Tibial artery (tissue), 4 donors: ENCODE measurements at places on chromosomes 16 and 17.

- DNase-seq, result no peak
Measured at GRCh38 chr16:86584726-86585721, 6.7 kb downstream of the FOXL1 start.

GRCh38 chr17:34837876-34838478 lies 123.3 kb downstream of the CCT6B start:
- no peak for DNase-seq

DNA sequence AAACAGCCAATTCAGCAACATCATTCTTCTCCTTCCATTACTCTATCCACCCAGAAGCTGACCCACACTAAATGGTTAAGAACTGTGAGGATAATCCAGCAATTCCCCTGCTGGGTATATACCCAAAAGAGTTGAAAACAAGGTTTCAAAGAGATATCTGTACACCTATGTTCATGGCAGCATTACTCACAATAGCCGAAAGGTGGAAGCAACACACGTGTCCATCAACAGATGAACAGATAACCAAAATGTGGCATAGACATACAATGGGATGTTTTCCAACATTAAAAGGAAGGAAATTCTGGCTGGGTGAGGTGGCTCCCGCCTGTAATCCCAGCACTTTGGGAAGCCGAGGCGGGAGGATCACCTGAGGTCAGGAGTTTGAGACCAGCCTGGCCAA lies 19.9 kb downstream of the MIS12 start:
- DNase-seq, result no peak

DNA sequence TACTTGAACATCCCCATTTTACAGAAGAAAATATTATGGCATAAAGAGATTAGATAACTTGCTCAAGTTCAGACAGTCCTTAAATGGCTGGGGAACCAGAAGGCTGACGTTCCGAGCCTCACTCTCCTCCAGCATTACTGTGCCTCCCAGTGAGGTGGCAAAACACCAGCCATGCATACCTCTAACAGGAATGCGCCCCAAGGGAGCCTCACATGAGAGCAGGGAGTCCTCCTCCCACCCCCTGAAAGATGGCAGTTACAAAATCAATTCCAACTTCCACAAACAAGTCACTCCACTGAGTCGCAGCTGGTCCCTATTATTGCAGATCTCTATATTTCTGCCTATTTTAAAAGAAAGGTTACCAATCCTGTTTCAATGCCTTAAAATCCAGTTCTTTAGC lies 55.5 kb downstream of the ANKFY1 start:
- DNase-seq, result no peak

DNA sequence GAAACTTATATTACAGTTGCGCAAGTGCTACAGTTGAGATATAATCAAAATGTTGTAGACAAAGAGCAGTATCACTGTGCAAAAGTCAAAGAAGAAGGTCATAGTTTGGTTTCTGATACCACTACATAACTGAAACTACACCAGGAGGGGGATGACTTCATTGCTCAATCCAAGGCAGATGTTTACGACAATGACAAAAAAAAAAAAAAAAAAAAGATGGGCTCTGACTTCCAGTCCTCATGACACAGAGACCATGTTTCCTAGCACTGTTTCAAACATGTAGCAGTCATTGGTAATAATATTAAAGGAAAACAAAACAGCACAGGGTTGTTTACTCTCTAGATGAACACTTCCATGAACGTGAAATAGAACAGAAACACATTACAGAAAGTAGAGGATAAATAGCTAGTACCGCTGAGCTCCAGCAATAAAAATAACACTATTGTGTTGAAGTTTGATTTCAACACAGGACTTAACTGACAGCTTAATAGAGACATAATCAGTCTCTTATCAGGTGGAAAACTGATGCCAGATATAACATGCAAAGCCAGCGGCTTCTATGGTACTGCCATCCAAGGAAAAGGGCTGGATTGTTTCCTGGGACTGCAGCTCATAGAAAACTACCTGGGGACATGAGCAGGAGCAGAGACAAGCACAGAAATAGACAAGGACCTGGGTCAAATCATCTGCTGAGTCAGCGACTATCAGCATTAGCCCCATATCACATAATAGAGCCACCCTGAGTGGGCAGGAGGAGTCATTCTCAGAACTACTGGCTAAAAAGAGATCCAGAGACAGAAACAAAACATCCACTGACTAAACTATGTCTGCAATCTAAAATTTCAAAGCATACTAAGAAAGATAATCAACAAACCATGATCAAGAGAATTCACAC lies 463.6 kb upstream of the SOX9 start:
- DNase-seq, result no peak

DNA sequence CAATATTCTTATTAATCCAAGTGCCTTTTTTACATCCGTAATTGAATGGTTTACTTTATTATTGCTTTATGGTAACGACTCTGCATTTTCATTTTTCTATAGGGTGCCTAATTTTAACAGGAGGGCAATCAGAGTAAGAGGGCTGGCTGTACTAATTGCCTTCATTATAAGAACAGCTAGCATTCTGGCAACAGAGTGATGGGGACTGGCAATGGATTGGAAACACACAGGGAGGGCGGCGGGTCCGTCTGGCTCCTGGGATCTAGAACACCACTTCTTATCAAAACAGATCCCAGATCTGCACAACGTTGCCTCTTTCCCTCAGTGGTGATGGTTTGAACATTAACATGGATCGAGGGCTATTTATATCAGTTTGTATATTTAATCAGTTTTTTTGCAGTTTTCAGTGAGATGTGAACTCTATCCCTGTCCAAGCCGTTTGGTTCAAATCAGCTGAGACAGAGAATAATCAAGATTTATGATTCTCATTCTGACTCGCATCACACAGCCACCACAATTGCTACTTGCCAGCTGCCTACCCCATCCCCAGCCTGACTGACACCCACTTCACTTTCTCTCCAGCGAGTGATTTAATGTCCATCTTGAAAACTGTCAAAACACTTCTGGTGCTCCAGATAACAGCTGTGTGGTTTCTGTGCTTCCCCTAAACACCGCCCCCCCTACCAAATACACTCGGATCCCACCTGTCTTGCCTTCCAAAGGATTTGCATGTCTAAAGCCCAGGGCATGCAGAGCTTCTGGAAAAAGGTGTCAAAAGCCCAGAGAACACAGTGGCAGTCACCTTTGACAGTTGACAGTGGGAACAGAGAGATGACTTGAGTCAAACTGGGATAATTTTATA lies 327.9 kb downstream of the HS3ST4 start:
- no peak for DNase-seq

- DNase-seq, result no peak
Measured at GRCh38 chr17:60080545-60080944, 1.8 kb upstream of the HEATR6 start.

DNA sequence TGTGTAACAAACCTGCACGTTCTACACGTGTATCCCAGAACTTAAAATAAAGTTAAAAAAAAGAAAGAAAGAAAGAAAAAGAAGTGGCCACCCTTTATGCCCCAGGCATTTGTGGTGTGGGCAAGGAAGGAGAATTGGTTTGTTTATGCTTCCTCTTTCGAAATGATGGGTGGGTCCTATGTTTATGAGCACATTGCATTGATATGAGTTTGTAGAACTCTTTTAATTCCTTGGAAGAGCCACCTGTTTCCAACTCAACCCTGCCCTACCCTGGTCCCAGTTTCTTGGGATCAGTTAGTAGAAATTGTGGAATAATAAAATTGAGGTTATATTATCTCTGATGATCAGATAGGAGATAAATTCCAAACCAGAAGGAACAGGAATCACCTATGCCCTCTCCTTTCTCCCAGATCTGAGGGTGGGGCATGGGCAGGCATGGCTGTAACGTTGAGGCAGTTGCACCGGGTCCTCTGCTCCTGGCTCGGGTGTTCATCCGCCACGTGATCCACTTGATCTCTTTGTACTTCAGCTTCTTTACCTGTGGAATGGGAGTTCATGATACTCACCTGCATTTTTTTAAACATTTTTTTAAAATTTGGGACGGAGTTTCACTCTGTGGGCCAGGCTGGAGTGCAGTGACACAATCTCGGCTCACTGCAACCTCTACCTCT lies 15.9 kb downstream of the CHAD start:
- no peak for DNase-seq

- DNase-seq, result no peak
Measured at GRCh38 chr17:63498626-63499195, 21.9 kb downstream of the ACE start.

- DNase-seq, result no peak
Measured at GRCh38 chr17:48578616-48579470, 693 bp upstream of the HOXB4 start.

GRCh38 chr16:84031556-84031955 lies 11.0 kb downstream of the SLC38A8 start:
- no peak for DNase-seq

GRCh38 chr17:74639704-74640151 lies 16.2 kb upstream of the CD300E start:
- peak; percentile 23 for DNase-seq

DNA sequence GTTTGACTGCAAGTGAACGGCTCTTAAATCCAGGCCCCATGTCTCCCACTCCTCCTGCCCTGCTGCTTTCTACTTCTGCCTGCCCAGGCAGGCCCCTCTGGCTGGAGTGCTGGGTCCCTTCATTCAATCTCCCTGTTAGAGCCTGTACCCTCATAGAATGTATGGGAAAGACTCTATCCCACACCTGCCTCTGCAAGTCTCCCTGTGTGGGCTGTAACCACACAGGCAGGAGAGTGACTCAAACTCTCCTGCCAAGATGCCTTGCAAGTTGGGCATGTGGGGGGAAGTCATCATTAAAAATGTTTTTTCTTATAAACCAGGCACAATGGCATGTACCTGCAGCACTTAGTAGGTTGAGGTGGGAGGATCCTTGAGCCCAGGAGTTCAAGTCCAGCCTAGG lies 77.5 kb downstream of the PLXDC1 start:
- no peak for DNase-seq

DNA sequence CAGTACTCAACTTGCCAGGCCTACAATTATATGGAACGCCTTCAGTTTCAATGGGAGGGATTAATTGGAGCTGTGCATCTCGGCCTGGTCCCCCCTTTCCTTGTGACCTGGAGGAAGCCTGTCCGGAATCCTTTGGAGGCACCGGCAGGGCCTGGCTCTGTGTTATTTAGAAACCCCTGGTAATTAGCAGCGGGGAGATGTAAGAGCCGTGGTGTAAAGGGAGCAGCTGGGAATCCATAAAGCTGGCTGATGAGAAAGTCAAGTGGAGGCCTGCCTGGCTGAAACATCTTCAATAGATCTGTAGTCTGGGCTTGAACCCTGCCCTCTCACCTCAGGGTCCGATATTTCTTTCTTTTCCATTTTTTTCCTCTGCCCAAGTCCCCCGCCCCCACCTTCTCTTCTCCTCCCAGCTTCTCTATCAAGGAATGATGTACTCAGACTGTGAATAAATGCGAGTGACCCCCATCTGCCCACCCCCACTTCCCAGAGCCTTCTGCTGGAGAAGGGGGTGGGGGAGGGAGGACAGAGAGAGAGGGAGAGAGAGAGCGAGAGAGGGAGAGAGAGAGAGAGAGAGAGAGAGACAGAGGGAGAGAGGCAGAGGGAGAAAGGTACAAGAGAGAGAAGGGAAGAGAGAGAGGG lies 495.5 kb upstream of the ZFHX3 start:
- no peak for DNase-seq

- DNase-seq, result no peak
Measured at GRCh38 chr17:58020401-58020800, 13.4 kb upstream of the SRSF1 start.

GRCh38 chr17:82285141-82285540 lies 11.6 kb upstream of the CSNK1D start:
- no peak for DNase-seq

DNA sequence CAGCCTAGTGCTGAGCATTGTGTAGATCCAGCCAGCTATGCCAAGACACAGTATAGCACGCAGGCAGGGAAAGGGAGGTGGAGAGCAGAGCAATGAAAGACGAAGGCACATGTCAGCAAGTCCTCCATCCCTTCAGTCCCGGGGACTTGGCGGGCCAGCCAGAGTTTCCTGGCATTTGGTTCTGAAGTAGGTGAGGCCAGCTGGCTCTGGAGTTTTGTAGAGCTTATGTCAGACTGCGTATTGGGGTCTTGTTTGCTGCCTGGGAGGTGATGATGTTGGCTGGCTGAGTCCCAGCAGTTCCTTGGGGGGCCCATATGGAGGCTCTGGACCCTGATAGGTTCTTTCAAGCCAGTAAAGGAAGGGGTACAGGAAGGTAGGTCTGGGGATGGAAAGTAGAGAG lies 55.7 kb upstream of the AKTIP start:
- no peak for DNase-seq

- DNase-seq, result no peak
Measured at GRCh38 chr16:60648290-60648689, 1387.9 kb downstream of the CDH8 start.

DNA sequence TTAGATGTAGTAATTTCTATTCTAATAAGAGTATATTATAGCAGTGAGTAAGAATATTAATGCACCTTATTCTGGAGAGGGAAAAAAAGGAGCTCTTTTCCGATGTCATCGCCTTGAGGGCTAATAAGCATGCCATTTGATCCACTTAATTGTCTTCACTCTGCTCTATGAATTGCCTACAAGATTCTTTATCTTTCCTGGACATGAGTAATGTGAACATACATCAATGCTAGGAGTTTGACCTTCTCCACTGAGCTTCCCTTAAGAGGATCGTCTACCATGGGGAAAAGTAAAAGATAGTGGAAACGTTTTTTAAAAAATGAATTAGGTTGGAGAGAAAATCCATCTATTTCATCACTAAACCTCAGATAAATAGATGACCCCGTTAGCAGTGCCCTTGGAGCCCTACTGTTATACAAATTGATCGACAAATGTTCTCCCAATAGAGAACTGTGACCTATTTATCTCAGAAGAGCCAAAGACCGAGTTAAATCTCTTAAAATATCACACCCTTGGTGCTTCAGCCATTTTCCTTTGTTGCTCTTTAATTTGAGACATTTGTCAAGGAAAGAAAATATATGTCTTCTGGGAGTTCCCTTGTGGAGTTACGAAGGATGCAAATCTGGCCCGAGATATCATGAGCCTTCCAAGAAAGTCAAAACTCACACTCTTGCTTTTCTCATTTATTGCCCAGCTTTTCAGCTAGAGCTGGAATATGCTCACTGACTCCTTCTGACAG lies 898.5 kb downstream of the KCNJ2 start:
- DNase-seq, result no peak

DNA sequence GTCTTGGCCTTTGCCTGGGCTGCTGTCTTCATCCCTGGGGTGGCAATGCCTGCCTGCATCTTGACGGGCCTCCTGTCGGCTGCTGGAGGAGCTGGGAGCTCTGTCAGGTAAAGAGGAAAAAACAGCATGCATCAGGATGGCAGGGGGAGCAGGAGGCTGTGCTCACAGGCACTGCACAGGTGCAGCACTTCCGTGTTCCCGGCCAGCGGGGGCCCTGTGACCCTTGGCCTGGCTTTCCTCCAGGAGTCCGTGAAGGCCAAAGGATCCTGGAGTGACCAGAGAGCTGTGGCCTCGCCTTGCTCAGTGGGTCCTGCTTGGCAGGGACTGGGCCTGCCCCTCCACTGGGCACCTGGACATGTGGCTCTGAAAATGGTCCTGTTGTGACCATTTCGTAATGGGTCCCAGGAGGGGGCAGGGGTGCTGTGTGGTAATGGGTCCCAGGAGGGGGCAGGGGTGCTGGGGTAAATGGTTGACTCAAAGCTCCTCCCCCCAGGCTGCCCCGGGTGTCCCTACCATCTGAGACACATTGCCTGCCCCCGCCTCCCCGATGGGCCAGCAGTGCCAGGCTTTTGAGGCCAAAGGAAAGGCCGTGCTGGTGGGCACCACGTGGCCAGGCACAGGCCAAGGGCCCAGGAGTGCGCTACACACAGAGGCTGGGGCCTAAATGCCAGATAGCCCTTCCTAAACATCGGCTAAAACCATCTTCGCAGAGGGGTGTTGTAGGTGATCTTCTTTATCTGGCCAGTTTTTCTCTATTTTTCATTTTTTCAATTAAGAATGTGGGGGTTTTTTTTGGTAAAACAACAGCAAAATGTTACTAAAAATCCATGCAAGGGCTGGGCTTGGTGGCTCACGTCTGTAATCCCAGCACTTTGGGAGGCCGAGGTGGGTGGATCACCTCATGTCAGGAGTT lies 4.0 kb upstream of the FASN start:
- DNase-seq, result no peak
